ENCODE measurements at places on chromosomes 5 and 9.

DNA sequence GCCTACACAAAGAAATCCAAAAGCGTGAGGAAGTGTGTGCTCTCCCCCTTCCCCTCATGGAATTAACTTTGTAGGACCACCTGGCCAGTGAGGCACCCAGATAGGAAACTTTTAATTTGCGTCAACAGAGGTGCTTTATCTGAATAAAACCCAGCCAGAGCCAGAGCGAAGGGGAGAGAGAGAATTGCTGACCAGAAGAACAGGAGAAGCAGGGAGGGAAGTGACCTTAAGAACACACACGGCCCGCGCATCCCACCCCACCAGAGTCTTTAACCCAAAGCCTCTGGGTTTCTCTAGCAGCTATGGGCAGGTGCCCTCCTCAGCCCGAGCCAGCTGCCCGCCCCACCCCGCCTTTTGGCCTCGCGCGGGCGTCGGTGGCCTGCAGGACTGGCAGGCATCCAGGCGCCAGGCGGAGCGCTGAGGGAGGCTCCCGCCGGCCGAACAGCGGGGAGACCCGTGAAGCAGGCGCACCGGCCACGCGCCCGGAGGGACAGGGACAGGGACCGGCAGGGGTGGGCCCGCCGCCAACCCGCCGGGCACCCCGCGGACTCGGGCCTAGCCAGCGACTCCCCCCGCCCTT is 580 bp downstream of the ERAP1 start:
- DNase-seq = peak; percentile 60

GRCh38 chr5:102666164-102666946 is 88.8 kb upstream of the PAM start:
- no peak for DNase-seq

GRCh38 chr9:2691626-2692025 is 25.7 kb upstream of the KCNV2 start:
- no peak for DNase-seq

GRCh38 chr5:171450423-171451331 is 31.2 kb downstream of the FGF18 start:
- peak; percentile 15 for DNase-seq

DNA sequence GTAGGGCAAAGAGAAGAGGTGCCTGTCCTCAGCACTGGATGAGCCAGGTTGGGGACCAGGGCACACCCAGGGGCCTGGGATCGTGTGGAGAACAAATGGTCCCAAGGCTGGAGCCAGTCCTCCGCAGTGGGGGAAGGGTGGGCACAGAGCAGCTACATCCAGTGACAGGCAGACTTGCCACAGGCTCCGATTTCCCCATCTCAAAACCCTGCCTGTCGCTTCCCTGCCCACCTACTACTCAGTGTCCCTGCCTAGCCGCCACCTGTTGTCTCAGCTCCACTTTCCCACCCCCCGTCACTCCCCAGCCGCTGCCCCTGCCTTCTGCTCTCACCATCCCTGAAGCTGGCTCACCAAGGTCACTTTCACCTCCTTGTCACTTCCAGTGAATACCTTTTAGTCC is 13.9 kb upstream of the ENHO start:
- no peak for DNase-seq

- no peak for DNase-seq
These were observed 80.5 kb downstream of the RNF130 start for GRCh38 chr5:179991106-179991505.
